ENCODE measurements at places on chromosomes 12 and 14.
A peak's percentile ranks its signal among the peaks of the same experiment; 100 is the strongest.

DNA sequence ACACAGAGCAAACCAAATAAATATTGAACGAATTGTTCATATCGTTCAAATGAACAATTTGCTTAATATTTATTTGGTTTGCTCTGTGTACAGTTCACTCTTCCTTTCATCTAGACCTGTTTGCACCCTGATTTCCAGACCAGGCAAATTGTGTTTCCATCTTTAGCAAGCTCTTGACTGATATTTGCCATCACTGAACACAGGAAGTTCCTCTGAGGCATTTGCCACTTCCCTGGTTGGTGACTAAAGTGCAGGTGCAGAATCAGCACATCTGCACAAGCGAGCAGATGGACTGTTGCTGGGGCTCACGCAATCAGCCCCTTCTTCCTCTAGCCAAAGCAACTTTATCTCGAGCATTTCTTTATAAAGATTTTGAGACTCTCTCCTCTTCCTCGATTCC, 112.9 kb downstream of the DAAM1 start:
- peak; percentile 63 for DNase-seq

DNA sequence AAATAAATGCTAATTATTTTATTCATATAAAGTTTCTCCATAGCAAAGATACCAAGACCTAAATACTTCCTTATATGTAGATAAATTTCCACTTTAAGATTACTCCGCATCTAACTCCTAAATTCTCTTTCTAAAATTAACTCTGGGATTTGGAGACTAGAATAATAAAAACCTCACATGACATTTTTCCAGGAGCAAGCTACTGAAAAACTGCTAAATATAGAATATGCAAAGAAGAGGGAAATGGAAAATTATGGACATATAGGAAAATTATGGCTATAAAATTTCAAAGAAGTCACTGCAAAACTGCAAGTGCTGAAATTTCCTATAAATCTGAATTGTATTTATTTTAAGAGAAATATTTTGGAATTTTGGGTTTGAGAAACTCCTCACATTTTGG, 186.2 kb downstream of the DUSP6 start:
- no peak for DNase-seq

DNA sequence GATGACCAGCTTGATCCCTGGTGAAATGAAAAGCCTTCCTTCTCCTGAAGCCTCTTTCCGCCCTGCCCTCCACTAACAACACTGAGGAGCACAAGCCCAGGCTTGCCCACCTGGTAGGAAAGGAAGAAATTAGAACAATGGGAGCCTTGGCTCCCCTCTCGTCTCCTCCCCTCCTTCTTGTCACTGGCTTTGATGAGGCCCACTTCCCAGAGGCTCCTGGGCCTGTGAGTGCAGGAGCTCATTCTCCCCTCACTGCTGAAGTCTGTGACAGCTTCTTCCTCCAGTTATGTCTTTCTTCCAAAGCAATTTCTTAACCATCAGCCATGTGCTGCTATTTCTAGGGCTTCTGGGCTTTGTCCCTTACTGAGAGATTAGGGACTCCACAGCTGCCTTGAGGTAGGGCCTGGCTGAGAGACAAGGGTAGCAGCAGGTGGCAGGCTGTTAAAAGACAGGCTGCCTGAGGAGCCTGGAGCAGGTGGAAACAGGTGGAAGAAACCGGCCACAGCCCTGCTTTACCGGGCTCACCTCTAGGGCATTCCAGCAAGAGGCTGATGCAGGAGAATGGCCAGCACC, 53.6 kb upstream of the SRSF5 start:
- DNase-seq: peak; percentile 87

- no peak for DNase-seq
Measured at GRCh38 chr14:79570648-79571047, 640.7 kb downstream of the DIO2 start.

DNA sequence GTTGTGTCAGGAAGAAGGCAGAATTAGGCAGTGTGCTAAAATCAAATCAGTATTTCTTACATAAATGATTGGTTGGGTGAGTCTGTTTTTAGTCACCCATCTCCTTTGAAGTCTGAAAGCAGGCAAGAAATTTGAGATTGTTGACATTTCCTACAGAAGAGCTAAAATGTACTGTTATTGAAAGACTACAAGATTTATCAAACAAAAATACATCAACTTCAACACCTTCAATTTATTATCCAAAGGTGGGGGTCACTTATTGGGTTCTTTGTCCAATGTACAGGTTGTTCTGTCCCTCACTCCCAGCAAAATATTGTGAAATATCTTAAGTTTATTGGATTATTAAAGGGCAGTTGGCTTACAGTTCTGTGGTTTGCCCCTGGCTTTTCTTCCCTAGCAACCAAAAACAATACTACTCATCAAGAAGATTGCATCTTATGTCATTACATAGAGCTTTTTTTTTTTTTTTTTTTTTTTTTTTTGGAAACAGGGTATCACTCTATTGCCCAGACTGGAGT, 20.6 kb upstream of the PKP2 start:
- no peak for DNase-seq

GRCh38 chr12:6763380-6763779, 2.8 kb upstream of the PTMS start:
- no peak for DNase-seq

DNA sequence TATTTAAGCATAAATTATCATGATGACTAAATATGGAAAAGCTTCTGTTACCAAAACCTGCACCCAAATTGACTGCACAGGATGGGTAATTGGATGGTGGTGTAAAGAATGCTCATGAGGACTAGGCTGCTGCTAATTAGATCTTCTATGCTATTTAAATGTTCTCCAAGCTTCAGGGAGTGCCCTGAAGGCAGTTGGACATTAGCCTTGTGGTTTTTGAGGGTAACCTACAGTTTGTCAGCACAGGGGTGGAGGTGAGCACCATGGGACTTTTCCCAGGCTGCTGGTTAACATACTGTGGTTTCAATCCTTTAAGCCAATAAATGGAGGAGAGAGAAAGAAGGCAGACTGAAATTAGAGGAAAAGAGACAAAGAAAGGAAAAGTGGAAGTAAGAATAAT, 145.0 kb downstream of the WIF1 start:
- DNase-seq: no peak

DNA sequence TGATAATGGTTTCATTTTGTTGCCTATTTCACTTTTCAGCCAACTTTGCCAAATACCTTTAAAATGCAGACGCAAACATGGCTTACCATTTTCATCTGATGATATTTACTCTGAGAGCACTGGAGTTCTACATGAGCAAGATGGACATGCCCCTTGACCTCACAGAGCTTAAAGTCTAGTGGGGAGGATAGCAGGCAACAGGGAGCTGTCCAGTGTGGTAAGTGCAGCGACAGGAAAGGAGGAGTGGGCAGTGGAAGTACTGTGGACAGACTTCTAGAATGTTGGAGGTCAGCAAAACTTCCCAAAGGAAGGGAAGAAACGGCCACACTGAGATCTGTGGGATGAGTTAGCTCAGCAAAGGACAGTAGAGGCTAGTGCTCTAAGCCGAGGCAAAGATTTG, 25.3 kb downstream of the LRIG3 start:
- DNase-seq: no peak

DNA sequence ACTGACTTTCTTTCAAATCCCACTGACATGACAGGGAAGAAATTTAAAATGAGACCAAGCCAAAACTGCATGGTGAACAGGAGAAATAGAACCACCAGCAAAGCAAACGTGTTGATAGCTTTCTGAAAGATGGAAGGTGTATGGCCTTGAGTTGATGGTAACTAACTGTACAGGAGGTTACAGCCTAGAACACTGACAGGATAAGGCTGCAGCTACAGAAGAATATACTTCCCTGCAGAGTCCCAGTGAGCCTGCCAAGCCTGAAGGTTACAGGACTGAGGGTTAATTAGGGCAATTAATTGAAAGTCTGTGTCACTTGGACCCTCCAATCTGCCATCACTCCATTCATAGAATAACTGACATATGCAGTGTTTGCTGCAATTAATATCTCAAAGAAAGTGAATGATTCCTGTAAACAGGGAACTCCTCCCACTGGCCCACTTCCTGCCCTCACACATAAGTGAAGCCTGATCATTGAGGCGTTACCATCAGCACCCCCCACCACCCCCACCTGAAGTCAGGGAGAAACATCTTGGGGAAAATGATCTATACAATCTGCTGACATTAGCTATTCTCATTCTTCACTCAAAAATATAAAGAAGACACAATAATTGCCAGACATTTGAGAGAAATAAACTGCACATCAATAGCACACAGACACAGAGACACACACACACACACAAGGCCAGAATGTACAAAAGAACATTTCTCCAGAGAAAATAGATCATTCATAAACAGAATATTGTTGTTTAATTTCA, 73.4 kb downstream of the GTF2A1 start:
- no peak for DNase-seq

DNA sequence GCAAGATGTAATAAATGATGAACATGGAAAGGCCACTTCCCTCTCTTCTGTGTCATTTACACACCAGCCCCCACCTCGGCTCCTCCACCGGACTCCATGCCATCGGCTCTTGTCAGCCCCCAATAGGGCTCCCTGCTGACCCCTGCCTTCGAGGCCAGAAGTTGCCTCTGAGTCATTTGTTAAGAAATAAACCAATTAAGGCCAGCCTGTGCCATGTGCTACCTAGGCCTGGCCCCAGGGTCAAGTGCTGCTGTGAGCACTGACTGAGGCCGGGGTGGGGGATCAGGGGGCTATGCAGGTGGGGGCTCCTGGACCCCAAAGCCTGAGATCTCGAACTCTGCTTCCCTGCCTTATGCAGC, 53.2 kb downstream of the TESC start:
- no peak for DNase-seq

DNA sequence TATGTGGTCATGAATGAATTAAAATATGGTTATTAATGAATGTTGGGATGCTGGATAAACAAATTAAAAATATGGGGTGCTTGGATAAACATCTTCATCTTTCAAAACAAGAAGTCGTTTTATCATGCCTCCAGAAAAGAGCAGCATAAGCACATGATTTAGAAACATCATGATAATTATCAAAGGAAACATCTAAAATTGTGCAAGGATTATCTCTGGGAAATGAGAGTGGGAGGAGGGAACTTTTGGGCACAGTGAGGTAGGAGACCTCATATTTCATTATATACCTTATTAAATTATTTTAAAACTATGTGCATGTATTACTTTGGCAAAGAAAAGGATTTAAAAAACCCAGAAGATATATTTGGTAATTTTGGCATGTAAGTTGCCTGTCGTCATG, 8.9 kb downstream of the C3AR1 start:
- DNase-seq: no peak

- no peak for DNase-seq
Measured at GRCh38 chr12:42346403-42347002, 20.5 kb downstream of the PPHLN1 start.

DNA sequence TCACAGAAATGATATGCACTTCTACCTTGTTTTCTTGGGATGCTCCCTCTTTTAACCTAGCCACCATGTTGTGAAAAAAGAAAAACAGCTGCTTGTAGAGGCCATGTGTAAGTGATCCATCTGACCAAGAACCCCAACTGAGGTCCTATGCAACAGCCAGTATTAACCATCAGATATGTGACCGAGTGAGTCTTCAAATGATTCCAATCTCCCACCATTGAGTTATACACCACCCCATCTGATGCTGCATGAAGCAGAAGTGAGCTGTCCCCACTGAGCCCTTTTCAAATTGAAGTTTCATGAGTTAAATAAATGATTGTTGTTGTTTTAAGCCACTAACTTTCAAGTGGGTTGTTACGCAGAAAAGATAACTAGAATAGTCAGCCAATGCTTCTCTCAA, 20.6 kb upstream of the USP15 start:
- no peak for DNase-seq

GRCh38 chr14:39592116-39592789, 160.0 kb upstream of the FBXO33 start:
- DNase-seq: peak; percentile 11

GRCh38 chr12:91317306-91317705, 134.7 kb upstream of the DCN start:
- no peak for DNase-seq

DNA sequence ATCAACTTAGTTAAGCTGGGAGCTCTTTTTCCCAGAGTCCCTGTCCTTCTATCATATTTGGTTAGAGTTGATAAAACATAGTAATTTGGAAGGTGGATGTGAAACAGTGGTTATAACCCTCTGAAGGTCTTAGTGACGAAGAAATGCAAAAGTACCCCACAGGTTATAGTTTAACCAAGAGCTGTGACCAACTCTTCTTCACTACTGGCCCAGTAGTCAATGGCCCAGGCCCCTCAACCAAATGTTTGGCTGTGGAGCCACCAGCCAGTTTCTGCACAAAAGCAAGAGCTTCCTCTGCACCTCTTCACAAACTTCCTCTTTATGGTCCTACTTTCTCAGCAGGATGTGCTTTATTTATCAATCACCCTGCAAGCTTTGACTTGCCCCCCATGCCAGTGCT, 132.6 kb downstream of the BMP4 start:
- no peak for DNase-seq

DNA sequence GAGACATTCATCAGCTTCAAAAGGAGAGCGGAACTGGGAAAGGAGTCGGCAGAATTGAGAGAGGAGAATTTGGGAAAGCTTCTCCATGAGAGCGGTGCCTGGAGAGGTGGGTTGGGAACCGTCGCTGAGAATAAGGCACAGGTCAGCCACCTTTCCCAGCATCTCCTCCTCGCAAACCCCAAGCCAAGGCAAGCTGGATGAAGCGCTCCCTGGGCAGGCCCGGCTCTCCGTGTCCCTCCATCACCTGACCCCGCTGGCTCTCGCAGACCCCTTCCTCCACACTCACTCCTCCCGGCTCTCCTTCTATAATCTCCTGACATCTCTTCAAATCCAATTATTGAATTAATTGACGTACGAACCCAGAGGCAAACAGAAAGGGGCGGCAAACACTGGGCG, 18.9 kb upstream of the ATP5MC2 start:
- no peak for DNase-seq

DNA sequence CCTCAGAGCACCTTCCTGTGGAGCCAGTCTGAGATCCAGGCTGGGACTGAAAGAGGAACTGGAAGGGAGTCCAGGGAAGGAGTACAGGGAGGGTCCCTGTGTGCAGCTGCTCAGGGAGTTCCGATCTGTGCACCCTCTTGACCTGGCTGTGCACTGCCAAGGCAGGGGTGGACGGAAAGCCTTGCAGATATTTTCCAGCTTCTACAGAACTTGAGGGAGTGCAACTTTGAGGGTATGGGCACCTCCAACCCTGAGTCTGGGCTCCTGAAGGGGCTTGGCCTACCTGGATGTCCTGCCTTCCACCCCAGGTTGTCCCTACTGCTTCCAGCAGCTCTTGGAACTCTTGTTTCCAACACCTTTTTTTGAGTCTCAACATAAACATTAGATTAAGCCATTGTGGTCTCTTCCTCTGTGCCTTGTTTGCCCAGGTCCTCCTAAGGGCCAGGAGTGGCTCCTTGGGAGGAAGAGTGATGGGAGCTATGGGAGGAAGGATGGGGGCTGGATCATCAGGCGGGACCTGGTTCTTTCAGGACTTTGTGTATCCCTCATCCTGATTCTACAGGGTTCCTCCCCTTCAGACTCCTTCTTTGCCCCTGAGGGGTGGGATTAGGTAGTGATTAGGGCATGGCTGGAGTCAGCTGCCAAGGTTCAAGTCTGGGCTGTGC, 3.5 kb downstream of the KRT7 start:
- no peak for DNase-seq
